ENCODE measurements at places on chromosomes 1 and 21.

GRCh38 chr1:63368131-63368530 lies 704 bp downstream of the ALG6 start:
- DNase-seq, result no peak

- DNase-seq, result no peak
Observed at GRCh38 chr1:39685071-39685470, 6.2 kb downstream of the HPCAL4 start.

GRCh38 chr1:180144659-180145357 lies 9.9 kb upstream of the QSOX1 start:
- DNase-seq, result no peak

GRCh38 chr1:90155721-90156487 lies 161.0 kb downstream of the ZNF326 start:
- DNase-seq, result no peak

DNA sequence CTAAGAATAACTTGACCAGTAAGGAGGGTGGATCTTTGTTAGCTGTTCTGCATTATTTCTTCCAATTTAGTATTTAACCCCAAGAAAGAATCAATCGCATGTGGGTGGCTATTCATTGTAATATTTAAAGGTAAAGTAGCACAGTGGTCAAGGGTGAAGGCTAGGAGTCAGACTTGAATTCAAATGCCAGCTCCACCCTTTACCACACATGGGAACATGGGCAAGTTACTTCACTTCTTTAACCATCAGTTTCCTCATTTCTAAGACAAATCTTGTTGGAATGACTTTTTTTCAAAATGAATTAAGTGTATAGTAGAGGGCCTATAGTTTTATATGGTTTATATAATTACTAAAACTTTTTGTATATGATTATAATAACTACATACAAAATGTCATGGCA lies 71.3 kb upstream of the S1PR1 start:
- no peak for DNase-seq
